ENCODE measurements at places on chromosomes 2 and 18. TPM values are rescaled to one million over a fixed set of nuclear protein-coding genes. Genes with fewer than 3 reads are reported as not detected.

LCT gene
- total RNA-seq, result not detected

LYG1 gene
- not detected for total RNA-seq

CKAP2L gene
- 0.23 TPM for total RNA-seq

SGPP2 gene
- total RNA-seq, result 0.32 TPM

DNA sequence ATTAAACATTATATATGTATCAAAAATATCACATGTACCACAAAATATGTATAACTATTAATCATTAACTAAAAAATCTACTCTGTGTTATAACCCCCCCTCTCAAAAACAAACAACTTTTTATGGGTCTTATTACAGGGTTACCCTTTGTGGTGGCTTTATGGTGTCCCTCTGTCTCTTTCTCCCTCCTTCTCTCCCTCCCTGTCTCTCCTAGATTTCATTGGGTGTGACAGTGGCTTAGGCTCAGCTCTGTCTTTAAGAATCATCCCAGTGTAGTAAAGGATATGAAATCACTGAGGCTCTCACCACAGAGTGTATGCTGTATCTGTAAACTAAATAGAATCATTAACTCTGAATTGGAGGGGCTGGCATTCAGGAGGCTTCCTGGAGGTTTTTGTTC, 93.7 kb downstream of the TDRD15 start:
- H3K4me1 ChIP-seq, result peaks cover 6% of the 10 kb centered on the region
- no peaks in the 10 kb centered on the region for H3K36me3 ChIP-seq
- no peak overlapping the region for H3K4me3 ChIP-seq
- no peak overlapping the region for H3K27ac ChIP-seq
- H3K27me3 ChIP-seq, result no peaks in the 10 kb centered on the region

- no peaks in the 10 kb centered on the region for H3K27me3 ChIP-seq
- H3K27ac ChIP-seq, result no peak overlapping the region
- no peaks in the 10 kb centered on the region for H3K4me1 ChIP-seq
- no peak overlapping the region for H3K4me3 ChIP-seq
- no peaks in the 10 kb centered on the region for H3K36me3 ChIP-seq
- no peak for DNase-seq
These were observed 354.5 kb downstream of the PID1 start for GRCh38 chr2:228916416-228917090.

DNA sequence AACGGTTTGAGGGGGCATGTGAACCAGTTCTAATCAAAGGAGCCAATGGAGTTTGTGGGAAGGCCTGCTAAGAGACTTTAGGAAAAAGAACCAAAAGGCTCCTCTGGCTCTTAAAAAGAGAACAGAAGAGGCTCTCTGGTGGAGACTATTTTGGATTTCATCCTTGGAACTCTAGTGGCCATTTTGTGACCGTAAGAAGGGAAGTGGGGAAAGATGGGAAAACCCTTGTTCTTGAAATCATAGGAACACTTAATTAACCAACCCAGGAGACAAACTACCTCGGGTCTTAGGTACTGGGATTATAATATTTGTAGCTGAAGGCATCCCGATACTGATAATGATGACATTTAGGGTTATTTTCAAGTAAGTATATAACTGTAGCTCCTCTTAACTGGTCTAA, 125.3 kb upstream of the SP3 start:
- H3K4me1 ChIP-seq, result no peaks in the 10 kb centered on the region
- no peaks in the 10 kb centered on the region for H3K36me3 ChIP-seq
- H3K27me3 ChIP-seq, result no peaks in the 10 kb centered on the region
- no peak for DNase-seq
- H3K27ac ChIP-seq, result no peak overlapping the region

DNA sequence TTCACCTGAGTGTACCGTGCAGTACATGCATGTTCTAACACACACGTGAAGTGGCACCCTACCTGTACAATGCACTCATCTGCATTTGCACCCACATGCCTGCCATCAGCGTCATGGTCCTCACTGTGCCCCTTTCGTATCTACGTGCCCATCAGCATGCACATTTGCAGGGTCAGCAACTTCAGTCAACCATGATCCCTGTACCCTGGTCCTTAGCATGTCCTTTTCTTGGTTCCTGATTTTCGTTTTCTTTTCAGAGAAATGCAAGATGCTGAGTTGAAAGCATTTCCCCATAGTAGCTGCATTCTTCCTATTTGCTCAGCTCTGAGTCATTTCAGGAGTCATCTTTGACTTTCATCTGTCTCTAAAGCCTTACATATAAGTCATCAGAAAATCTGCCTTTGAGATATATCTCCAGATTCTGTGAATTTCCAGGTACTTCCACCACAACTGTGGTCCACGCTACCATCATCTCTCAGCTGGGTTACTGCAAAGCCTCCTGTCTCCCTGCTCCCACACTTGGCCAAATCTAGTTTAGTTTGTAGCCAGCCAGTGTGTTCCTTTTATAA, 14.7 kb upstream of the PUM2 start:
- no peaks in the 10 kb centered on the region for H3K27me3 ChIP-seq
- H3K27ac ChIP-seq, result no peak overlapping the region
- DNase-seq, result no peak
- no peak overlapping the region for H3K4me3 ChIP-seq

DNA sequence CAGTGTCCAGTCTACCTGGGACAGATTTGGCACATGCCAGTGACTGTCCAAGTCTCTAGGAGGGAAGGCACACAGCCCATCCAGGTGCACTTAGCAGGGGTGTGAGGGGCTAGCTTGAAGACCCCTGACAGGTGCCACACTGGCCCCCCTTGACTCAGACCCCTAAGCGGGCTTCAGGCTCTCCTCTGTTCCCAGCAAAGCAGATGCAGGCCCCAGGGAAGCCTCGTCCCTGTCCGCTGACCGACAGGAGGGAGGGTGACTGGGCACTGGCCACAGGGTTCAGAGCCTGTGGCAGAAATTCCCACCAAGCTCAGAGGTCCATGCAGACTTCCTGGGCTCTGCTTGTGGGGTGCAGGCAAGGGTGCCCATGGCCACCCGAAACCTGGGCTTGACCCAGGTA, 239.8 kb upstream of the MYT1L start:
- H3K36me3 ChIP-seq, result no peaks in the 10 kb centered on the region
- no peak overlapping the region for H3K4me3 ChIP-seq
- no peaks in the 10 kb centered on the region for H3K27me3 ChIP-seq
- no peak for DNase-seq
- H3K4me1 ChIP-seq, result no peaks in the 10 kb centered on the region

DNA sequence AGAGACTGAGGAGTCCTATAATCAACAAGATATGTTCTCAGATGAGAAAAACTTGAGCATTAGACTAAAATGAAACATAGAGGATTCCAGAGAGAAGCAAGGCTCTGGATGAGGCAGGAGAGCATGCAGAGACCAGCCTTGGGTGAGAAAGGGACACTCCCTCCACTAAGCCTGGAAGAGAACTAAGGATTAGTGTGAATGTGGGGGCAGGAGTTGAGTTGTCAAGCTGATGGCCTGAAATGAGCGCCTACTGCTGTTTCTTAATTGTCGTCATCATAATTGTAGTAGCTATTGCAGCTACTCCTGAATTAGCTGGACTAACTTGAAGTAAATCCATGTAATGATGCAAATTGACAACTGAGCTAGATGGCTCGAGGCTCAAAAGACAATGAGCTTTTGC, 114.1 kb downstream of the PKP4 start:
- H3K27ac ChIP-seq, result no peak overlapping the region
- DNase-seq, result no peak
- H3K27me3 ChIP-seq, result no peaks in the 10 kb centered on the region
- H3K36me3 ChIP-seq, result no peaks in the 10 kb centered on the region
- no peak overlapping the region for H3K4me3 ChIP-seq
- H3K4me1 ChIP-seq, result no peaks in the 10 kb centered on the region

- no peak for DNase-seq
- no peak overlapping the region for H3K4me3 ChIP-seq
- no peak overlapping the region for H3K27ac ChIP-seq
- no peaks in the 10 kb centered on the region for H3K27me3 ChIP-seq
These were observed 103.3 kb downstream of the MDH1 start for GRCh38 chr2:63692002-63692606.

- no peaks in the 10 kb centered on the region for H3K36me3 ChIP-seq
- no peaks in the 10 kb centered on the region for H3K4me1 ChIP-seq
- no peak overlapping the region for H3K27ac ChIP-seq
- no peaks in the 10 kb centered on the region for H3K27me3 ChIP-seq
These were observed 589.6 kb upstream of the KLHL29 start for GRCh38 chr2:22795287-22795866.

- H3K27ac ChIP-seq, result no peak overlapping the region
- DNase-seq, result peak; percentile 87
- H3K4me1 ChIP-seq, result no peaks in the 10 kb centered on the region
These were observed 48.9 kb upstream of the IL1RL1 start for GRCh38 chr2:102262216-102263129.

DNA sequence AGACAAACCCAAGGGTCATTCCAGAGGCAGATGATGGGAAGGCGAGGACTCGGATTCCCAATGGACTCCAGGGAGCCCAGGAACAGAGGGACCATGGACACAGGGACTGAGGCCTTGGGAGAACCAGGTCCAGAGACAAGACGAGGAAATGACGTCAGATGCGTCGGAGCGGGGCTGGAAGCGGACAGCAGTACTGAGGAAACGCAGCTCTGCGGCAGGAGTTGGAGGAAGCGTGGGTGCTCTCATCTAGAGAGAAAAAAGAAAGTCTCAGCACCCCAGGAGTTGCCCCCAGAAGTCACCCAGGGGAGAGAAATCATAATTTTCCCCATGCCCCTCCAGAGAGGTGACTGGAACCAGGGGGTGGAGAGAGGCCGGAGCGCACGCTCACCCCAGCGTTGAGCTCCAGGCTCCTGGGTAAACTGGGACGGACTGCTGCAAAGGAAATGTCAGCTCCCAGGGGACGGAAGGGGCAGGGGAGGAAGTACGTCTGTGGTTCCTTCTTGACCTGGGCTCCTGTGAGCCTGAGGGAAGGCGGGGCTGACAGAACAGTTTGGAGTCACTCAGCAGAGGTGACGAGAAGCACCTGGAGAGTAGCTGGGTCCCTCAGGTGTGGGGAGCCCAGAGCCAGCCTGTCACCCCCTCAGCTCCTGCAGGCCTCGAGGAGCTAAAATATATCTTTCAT, 44.7 kb downstream of the CMPK2 start:
- no peaks in the 10 kb centered on the region for H3K36me3 ChIP-seq
- DNase-seq, result peak; percentile 62
- H3K4me1 ChIP-seq, result no peaks in the 10 kb centered on the region
- no peak overlapping the region for H3K27ac ChIP-seq

GRCh38 chr18:32372381-32373061, 98.2 kb downstream of the GAREM1 start:
- DNase-seq, result no peak
- H3K27me3 ChIP-seq, result no peaks in the 10 kb centered on the region
- no peaks in the 10 kb centered on the region for H3K36me3 ChIP-seq
- H3K4me1 ChIP-seq, result peaks cover 36% of the 10 kb centered on the region
- H3K4me3 ChIP-seq, result no peak overlapping the region

- H3K36me3 ChIP-seq, result peaks cover 77% of the 10 kb centered on the region
- no peaks in the 10 kb centered on the region for H3K4me1 ChIP-seq
- H3K4me3 ChIP-seq, result no peak overlapping the region
These were observed 6.0 kb downstream of the WDR54 start for GRCh38 chr2:74427551-74427950.

- no peak overlapping the region for H3K4me3 ChIP-seq
- H3K27ac ChIP-seq, result no peak overlapping the region
- H3K36me3 ChIP-seq, result no peaks in the 10 kb centered on the region
- DNase-seq, result no peak
- H3K4me1 ChIP-seq, result no peaks in the 10 kb centered on the region
- no peaks in the 10 kb centered on the region for H3K27me3 ChIP-seq
These were observed 5.4 kb upstream of the POLI start for GRCh38 chr18:54263904-54264336.

DNA sequence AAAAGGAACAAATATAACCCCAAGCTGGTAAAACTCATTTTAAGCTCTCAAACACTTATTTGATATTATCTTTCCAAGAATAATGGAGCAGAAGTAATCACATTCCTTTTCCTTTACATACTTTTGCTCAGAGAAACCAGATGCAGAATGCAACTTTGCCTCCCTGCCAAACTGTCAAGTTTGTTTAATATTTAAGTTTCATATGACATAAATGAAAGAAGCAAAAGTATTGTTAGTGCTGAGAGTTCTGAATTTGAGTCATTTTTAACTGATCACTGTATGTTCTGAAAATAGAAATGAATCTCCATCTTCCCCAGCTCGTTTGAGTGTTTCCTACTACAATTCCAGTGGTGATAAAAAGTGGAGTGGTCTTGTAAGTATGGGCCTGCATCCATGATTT, 423.4 kb downstream of the PID1 start:
- no peak overlapping the region for H3K4me3 ChIP-seq
- no peaks in the 10 kb centered on the region for H3K27me3 ChIP-seq
- H3K4me1 ChIP-seq, result no peaks in the 10 kb centered on the region
- DNase-seq, result no peak
- H3K27ac ChIP-seq, result no peak overlapping the region
- H3K36me3 ChIP-seq, result no peaks in the 10 kb centered on the region

- H3K4me3 ChIP-seq, result no peak overlapping the region
- no peaks in the 10 kb centered on the region for H3K4me1 ChIP-seq
- DNase-seq, result no peak
- no peaks in the 10 kb centered on the region for H3K36me3 ChIP-seq
- no peaks in the 10 kb centered on the region for H3K27me3 ChIP-seq
- H3K27ac ChIP-seq, result no peak overlapping the region
These were observed 43.9 kb upstream of the B3GNT2 start for GRCh38 chr2:62152000-62152399.

- H3K36me3 ChIP-seq, result no peaks in the 10 kb centered on the region
- no peaks in the 10 kb centered on the region for H3K27me3 ChIP-seq
- no peak for DNase-seq
- no peak overlapping the region for H3K27ac ChIP-seq
These were observed 38.5 kb downstream of the COL4A4 start for GRCh38 chr2:227125506-227125905.

DNA sequence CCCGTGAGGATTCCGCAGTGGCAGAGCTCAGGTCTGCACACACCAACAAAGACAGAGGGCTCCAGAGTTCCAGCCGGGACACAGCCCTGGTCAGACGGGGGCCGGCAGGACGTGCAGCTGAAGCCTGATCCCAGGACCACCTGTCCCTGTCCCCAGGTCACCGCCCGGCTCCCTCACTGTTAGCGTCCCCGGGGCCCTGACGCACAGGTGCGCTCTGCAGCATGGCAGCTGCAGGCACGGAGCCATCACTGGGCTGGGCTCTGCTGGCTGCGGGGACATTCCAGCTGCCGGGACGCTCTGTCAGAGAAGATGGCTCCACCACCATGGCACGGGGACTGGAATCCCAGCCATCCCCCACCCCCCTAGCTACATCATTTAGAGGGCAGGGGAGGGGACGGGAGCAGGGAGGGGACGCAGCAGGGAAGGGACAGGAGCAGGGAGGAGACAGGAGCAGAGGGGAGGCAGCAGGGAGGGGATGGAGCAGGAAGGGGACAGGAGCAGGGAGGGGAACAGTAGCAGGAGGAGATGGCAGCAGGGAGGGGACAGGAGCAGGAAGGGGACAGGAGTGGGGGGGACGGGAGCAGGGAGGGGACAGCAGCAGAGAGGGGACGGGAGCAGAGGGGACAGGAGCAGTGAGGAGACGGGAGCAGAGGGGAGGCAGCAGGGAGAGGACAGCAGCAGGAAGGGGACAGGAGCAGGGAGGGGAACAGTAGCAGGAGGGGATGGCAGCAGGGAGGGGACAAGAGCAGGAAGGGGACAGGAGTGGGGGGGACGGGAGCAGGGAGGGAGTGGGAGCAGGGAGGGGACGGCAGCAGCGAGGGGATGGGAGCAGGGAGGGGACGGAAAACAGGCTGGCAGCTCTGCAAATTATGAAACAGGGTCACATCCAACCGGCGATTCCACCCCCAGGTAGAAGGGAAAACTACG, 39.8 kb downstream of the SLC66A2 start:
- H3K4me3 ChIP-seq, result no peak overlapping the region
- DNase-seq, result peak; percentile 77
- no peaks in the 10 kb centered on the region for H3K4me1 ChIP-seq
- no peaks in the 10 kb centered on the region for H3K27me3 ChIP-seq
- peaks cover 41% of the 10 kb centered on the region for H3K36me3 ChIP-seq
- H3K27ac ChIP-seq, result no peak overlapping the region

All from esophagus muscularis mucosa (tissue), 4 donors.